ENCODE measurements at places on chromosomes 3 and 15.

DNA sequence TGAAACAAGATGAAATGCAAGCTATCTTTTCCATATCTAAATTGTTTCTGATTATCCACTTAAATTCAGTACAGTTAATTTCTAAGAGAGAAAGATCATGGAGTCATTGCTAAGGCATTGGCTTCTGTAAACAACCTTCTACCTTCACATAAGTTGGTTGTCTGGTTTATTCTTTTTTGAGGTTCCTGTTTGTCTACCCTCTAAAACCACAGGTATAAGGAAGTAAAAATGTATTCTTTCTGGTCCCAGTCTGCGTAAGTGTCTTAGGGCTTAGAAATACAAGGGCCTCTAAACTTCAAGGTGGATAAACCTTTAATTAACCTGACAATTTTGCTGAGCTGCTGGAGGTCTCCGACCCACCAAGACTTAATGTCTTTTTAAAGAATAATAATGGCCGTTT lies 3.6 kb upstream of the ATOSA start:
- no peak for DNase-seq

DNA sequence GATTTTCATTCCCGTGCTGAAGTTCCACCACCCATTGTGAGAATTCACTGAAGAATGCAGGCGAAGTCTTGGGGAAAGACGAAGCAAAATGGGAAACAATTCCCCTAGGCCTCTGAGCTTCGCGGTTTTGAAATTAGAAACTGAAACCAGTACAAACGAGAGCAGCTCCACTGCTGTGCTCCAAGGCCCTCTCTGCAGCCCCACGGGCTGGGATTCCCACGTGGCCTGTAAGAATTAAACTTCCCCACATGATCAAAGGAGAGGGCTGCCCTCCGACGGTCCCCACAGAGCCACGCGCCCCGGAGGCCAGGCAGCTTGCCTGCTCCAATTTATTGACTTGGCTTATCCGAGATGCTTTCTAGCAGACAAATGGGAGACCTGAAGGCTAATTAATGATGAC lies 144.0 kb downstream of the GREM1 start:
- no peak for DNase-seq

DNA sequence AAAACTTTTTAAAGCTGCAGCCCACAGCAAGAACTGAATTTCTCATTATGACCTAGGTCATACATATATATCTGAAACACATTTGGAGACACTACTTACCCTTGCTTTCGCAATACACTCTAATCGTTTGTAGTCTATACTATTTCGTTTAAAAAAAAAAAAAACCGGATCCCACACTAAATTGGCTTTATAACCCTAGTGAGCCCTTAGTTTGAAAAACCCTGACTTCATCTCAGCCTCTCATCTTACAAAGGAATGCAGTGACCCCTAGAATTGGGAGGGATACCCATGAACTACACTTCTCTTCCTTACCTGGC lies 4.2 kb downstream of the RARRES1 start:
- no peak for DNase-seq

DNA sequence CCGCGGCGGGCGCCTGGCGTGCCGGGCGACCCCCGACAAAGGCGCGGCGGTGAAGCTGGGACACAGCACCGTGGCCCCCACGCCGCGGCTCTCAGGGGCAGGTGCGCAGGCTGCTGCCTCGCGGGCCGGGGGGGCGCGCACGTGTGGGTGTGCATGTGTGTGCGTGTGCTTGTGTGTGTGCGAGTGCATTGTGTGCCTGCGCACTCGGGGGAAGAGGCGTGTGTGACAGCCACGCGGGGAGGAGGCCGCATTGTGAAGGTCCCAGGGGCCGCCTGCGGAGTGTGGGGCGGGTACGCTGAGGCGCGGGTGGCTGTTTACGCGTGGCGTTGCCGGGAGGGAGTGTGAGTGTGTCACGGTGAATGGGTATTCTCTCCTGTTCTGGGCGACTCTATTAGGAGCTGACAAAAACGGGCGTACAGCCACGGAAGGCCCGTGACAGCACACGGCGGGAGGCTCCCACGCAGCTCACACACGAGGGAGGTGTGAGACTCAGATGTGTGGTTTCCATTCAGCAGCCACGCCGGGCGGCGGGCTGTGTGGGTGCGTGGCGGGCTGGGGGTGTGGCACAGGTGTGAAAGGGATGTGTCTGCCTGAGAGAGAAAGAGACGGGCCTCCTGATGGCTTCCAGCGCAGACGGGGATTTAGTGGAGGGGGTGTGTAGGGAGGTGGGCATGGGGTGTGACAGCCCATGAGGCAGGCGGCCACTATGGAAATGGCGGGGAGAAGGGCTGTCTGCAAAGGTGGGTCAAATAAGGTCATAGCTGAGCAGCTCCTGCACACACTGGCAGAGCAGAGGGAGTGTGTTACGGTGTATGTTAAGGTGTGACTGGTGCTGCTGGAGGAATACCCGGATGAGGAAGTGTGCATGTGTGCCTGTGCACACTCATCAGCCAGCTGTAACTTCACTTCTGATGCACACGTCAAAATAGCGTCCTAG lies 750 bp downstream of the PODXL2 start:
- no peak for DNase-seq

DNA sequence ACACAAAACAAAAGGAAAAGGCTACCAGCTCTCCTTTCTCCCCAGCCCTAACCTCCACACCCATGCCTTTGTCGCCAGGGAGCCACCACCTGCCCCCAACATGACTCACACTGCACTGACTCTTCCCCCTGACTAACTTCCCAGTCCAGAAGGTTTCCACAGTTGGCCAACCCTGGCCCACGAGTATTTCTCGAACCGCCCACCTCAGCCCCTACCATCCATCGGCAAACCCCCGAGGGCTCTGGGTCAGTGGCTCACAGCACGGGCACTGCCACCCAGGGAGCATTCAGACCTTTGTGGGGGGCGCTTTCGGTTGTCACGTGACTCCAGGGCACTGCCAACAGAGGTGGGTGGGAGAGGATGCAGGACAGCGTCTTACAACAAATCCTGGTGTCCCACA lies 152.3 kb downstream of the LRRC28 start:
- no peak for DNase-seq

DNA sequence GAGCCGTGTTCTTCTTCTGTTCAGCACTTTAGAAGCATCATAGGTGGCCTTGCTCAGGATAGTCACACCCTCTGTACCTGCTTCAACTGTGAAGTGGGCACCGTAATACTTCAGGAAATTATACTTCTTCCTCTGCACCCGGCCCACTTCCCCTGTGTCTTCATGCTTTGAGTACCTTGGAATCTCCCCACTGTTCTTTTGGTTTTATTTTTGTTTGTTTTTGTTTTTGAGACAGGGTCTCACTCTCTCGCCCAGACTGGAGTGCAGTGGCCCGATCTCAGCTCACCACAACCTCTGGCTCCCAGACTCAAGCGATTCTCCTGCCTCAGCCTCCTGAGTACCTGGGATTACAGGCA lies 1.7 kb downstream of the P2RY14 start:
- peak; percentile 14 for DNase-seq

DNA sequence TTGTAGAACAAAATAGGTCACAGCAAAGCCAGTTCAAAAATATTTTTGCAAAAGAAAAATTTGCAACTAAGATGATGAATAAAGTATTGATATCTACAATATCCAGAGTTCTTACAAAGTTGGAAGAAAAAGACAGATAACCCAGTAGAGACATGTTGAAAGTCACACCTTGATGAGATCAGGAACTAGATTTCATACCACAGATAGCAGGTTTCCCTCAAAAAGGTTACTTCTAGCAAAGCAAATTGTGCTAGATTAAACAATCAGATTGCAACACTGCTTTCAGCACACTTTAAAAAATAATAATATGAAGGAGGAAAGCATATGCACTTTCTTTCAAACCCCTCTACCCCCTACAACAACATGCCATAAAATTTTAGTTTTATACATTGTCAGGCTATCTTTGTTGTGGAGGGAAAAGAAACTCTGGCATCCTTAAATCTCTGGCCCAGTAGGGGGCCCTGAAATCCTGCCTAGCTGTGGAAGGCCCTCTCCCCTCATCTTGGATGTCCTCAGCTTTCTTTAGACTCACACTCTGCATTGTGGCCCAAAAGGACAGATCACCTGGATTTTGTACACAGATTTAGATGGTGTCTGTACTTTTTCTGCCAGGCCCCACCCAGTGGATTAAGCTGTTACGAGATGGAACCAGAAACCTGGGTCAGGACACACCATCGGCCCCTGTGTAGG lies 50.9 kb downstream of the CCR3 start:
- DNase-seq: no peak

- DNase-seq: no peak
Observed at GRCh38 chr15:29750754-29751153, 71.5 kb downstream of the TJP1 start.

DNA sequence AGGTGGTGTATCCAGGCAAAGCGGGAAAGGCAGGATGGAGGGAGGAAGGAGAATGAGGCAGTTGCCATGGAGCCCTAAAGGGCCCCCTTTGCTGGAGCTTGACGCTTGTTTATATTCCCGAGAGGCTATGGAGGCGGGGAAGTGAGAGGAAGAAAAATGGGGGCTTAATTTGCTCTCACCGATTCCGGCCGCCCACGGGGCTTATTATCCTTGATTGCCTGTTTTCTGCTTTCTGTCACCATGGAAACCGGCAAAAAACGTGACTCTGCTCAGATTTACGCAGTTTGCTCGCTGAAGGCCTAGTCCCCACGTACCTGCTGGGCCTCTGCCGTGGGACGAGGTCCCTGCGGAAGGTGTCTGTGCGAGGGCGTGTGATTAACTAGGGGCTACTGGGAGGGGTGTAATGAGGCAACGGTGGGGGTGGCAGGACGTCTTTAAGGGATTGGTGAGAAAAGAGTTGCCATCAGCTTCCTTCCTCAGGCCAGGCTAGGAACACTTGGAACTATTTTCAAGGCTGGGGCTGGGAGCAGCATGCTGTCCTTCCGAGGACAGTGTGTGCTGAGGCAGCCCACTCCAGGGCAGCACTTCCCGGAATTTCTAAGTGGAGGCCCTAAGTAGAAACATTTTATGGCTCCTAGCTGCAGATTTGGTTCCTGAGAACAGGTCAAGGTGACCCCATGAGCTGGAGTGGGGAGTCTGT lies 110.8 kb upstream of the NDN start:
- no peak for DNase-seq
